ENCODE measurements at places on chromosomes 11 and 22. TPM values are rescaled to one million over a fixed set of nuclear protein-coding genes. Genes with fewer than 3 reads are reported as not detected.

The KIRREL3 gene
- 0.91 TPM for total RNA-seq

The ANKRD49 gene
- total RNA-seq, result 10.3 TPM

The TBC1D10A gene
- 33.3 TPM for total RNA-seq

The C11orf21 gene
- total RNA-seq, result not detected

The MMP3 gene
- total RNA-seq, result not detected

The GGTLC2 gene
- total RNA-seq, result not detected

The RCOR2 gene
- total RNA-seq, result 20.3 TPM

The VPS11 gene
- 24.0 TPM for total RNA-seq

The LRRC10B gene
- total RNA-seq, result 0.12 TPM

The ST14 gene
- total RNA-seq, result 1.4 TPM

The BIRC2 gene
- 72.0 TPM for total RNA-seq

The LMO2 gene
- total RNA-seq, result 1.8 TPM

The EIF3L gene
- total RNA-seq, result 294 TPM

The SDF2L1 gene
- 49.5 TPM for total RNA-seq

The SCN2B gene
- 0.29 TPM for total RNA-seq

The MFRP gene
- total RNA-seq, result not detected
